CD4-positive, alpha-beta T cell treated with Interleukin-1 beta for 1 hour (primary cell): ENCODE measurements at places on chromosomes 16 and 17.

- no peak for DNase-seq
These were observed 7.1 kb upstream of the RAB40C start for GRCh38 chr16:582614-583331.

- no peak for DNase-seq
These were observed 26.2 kb upstream of the PLCG2 start for GRCh38 chr16:81752876-81753227.

DNA sequence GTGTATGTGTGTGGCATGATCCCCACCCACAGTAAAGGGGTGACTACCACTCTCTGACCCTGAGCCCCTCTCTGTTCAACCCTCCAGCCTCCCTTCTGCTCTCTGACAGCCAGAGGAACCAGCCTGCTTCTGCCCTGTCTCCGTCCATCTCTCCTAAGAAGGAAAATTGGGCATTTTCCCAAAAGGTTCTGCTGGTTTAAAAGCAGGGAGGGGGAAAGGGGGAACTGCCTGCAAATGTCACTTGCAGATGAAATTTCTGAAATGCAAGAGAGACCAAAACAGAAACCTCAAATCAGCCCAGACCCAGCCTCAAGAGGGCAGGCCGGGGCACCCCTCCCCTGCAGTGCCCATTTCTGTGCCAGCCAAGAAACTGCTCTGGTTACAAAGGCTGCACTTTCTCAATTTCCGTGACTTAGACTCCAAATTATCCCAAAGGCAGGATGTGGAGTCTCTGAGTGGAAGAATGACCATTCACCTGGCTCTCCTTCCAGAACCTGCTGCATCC, 197.9 kb downstream of the RBFOX3 start:
- DNase-seq: no peak

- DNase-seq: no peak
These were observed 17.4 kb downstream of the CSF3 start for GRCh38 chr17:40032322-40033320.

DNA sequence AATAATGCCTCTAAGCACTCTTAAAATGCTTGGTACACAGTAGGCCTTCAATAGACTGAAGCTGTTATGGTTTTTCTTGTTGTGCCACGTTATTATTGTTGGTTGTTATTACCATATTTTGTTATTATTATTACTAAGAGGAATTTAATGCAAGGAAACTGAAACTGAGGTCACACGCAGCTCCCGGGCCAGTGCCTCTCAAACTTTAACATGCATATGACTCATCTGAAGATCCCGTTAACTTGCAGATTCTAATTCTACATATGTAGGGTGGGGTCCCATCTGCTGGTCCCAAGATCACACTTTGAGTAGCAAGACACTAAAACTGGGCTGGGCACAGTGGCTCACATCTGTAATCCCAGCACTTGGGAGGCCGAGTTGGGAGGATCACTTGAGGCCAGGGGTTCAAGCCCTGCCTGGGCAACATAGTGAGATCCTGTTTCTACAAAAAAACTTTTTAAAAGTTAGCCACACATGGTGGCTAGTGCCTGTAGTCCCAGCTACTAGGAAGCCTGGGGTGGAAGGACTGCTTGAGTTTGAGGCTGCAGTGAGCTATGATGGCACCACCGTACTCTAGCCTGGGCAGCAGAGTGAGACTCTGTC, 888 bp downstream of the ACSM5 start:
- peak; percentile 7 for DNase-seq

DNA sequence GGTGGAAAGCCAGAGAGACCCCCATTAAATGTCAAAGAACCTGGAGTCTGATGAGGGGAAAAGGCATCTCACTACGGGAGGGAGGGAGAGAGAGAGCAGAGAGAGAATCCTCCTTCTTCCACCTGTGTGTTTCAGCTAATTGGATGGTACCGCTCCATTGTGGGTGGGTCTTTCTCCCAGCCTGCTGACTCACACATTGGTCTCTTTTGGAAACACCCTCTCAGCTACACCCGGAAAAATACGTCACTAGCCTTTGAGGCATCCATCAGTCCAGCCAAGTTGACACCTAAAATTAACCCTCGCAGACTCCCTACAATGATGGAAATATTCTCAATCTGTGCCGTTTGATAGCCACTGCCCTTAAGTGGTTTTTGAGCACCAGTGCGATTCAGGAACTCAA, 100.4 kb downstream of the ELAC2 start:
- DNase-seq: no peak

DNA sequence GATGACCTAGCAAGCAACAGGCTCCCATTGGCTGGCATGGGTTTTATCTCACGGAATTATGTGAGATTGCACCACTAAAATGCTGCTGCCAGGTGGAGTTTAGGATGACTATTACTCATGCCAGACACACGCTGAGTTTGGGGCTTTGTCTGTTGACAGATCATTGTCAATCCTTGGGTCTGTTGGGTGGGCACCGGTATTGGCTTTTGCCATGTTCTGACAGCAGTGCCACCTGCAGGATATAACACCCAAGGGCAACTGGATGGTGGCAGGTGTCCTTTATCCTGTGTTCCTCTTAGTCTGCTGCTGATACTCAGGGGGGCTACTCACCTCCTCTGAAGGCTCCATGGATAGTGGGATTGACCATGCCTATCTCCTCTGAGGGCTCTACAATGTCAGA, 221.6 kb upstream of the DYNLRB2 start:
- no peak for DNase-seq

DNA sequence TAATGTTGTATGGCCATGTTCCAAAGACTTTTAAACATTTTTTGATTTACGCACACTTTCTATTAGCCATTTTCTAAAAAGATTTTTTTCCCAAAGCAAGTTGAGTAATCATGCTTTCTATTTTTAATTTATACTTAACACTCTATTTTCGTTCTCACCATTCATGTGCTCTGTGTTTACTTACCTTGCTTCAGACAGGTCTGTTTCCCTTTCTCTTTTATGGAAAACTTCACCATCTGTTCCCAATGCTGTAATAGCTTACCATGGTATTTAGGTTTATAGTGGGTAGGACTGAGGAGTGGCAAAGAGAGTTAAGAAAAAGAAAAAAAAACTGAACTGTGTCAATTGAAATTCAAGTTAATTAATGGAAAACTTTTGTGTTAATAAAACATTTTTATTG, 37.5 kb upstream of the KCNJ16 start:
- DNase-seq: no peak

DNA sequence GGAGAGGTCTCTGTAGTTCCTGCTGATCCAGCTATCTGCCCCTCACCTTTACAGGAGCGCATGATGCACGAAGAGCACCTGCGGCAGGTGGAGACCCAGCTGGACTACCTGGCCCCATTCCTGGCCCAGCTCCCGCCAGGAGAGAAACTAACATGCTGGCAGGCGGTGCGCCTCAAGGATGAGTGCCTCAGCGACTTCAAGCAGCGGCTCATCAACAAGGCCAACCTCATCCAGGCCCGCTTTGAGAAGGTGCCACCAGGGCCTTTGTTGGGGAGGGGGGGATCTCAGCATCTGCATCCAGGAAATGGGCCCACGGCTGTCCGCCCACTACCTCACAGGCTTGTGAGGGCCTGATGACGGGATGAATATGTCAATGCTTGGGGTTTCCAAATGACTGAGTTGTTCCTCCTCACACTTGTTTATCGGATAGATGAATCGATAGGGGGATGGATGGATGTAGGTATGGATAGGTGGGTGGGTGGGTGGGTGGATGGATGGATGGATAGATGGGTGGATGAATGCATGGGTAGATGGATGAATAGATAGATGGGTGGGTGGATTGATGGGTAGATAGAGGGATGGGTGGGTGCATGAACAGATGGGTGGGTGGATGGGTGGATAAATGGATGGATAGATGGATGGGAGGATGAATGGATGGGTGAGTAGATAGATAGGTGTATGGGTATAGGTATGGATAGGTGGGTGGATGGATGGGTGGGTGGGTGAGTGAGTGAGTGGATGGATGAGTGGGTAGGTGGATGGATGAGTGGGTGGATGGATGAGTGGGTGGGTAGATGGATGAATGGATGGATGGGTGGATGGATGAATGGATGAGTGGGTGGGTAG, 7.0 kb upstream of the KATNB1 start:
- no peak for DNase-seq

GRCh38 chr16:49024896-49025295, 256.7 kb downstream of the CBLN1 start:
- no peak for DNase-seq

DNA sequence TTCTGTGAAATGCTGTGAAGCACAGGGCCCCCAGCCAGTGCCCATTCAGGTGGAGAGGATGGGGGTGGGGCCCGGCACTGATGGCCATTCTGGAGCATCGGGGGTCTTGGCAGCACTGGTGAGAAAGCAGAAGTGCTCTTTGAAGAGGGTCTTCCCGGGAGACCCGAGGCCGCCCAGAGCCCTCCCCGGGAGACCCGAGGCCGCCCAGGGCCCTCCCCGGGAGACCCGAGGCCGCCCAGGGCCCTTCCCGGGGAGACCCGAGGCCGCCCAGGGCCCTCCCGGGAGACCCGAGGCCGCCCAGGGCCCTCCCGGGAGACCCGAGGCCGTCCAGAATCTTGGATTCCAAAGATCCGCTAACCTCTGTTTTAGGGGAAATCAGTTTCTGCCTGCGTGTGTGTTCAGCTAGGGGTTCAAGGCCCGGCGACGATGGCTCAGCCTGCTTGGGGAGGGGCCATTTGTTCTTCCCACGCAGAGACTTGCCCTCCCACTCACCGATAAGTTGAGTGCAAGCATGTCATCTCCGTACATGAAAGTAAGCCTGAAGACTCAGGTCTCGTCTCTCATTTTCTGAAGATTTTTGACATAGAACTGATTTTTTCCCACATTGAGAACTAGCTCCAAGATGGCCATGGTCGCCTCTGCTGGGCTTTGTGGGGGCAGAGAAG, 35.2 kb upstream of the CAPN15 start:
- no peak for DNase-seq

DNA sequence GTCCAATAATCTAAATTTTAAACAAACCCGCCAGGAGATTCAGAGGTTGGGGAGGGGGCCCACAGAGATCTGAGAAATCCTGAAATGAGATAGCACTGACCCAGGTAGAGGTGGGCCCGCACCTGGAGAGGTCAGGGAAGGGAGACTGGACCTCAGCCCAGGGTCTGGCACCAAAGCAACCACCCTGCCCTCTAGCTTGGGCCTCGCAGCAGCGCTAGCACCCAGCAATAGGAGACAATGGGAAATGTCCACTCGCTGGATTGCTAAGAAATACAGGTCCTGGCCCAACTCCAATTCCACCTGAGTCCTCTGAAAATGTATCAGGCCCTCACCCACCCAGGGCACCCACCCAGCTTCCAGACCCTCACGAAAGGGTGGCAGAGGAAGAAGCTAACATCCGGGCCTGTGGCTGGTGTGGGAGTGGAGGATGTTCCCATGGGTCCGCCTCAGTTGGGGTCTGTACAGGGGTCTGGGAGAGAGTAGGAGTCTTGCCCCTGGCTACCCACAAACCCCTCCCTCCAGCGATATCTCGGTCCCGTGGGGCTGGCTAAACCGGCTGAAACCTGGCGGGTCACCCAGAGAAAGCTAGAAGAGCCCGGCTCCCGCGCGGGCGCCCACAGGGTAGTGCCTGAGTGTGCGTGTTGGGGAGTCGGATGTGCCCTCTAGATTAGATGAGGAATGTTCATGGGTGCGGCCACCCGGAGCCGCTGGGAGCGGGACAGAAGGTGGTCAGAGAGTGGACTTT, 1.1 kb downstream of the PLLP start:
- no peak for DNase-seq

GRCh38 chr17:55264645-55265298, at the start of gene HLF:
TSS of gene HLF (plus strand) at chr17:55264960. CDS start at chr17:55265485, 525 bp downstream.
- peak; percentile 80 for DNase-seq

- DNase-seq: peak; percentile 64
These were observed 4.0 kb downstream of the HIC1 start for GRCh38 chr17:2058586-2059546.

GRCh38 chr17:46730026-46730425, 88.5 kb downstream of the WNT3 start:
- no peak for DNase-seq

- DNase-seq: no peak
These were observed at the start of gene DPEP1 for GRCh38 chr16:89613231-89613953. TSS of gene DPEP1 (plus strand) at chr16:89613642. CDS start at chr16:89630411, 16,769 bp downstream.

GRCh38 chr16:85017151-85017550, 5.8 kb upstream of the ZDHHC7 start:
- peak; percentile 61 for DNase-seq

DNA sequence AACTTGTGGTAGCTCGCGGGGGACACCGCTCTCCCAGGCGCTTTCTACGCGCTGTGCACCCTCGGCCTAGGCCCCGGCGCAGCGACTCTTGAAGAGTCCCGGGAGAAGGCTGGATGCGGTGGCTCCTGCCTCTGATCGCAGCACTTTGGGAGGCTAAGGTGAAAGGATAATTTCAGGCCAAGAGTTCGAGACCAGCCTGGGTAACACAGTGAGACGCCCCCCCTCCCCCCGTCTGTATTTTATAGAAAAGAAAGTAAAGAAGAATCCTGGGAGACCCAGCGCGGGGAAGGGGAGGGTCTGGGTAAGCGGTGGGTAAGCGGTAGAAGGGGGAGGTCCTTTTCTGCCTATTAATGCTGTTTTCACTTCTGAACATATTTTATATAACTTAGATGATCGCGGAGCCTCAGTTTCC, 486 bp upstream of the PLLP start:
- DNase-seq: no peak

- DNase-seq: no peak
These were observed 9.5 kb downstream of the BCAR1 start for GRCh38 chr16:75241955-75242354.

DNA sequence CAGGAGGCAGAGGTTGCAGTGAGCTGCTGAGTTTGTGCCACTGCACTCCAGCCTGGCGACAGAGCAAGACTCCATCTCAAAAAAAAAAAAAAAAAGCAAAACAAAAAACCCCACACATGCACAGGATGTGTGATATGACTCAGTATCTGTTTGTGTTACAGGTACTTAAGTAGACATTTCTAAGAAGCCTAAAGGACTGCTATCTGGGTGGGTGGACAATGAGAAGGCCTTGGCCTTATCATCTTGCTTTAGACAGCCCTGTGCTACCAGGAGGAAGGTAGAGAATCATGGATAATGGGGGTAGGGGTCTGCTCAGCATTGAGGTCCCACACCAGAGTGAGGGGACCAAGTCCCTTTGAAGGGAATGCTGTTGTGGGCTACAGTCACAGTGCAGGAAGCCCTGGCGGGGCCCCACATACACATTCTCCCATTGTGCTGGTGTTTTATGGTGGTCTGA, 26.7 kb downstream of the PLD6 start:
- no peak for DNase-seq

DNA sequence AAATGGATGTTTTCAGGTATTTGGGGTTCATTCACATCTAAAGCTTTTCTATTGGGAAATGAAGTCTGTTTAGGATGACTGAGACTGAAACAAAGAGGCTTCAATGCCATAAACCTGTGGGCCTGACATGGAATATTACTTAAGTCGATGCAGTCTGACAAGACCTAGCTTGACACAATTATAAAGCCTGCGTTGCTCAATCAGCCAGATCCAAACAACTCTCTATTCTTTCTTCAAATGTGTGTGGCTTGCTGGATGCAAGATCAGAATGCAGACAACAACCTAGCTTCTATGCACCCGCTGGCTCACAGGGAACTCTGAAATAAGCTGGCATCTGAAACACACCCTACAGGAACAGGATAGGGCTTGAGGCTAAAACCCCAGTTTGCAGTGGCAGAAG, 40.0 kb downstream of the RFFL start:
- DNase-seq: no peak

- no peak for DNase-seq
These were observed 26.9 kb upstream of the CDH15 start for GRCh38 chr16:89144681-89145080.

GRCh38 chr16:10728003-10728887, 15.4 kb upstream of the NUBP1 start:
- no peak for DNase-seq

- DNase-seq: no peak
These were observed 19.9 kb downstream of the C17orf100 start for GRCh38 chr17:6671431-6671830.
